ENCODE measurements at places on chromosomes 3 and 15.
A peak's percentile ranks its signal among the peaks of the same experiment; 100 is the strongest.

DNA sequence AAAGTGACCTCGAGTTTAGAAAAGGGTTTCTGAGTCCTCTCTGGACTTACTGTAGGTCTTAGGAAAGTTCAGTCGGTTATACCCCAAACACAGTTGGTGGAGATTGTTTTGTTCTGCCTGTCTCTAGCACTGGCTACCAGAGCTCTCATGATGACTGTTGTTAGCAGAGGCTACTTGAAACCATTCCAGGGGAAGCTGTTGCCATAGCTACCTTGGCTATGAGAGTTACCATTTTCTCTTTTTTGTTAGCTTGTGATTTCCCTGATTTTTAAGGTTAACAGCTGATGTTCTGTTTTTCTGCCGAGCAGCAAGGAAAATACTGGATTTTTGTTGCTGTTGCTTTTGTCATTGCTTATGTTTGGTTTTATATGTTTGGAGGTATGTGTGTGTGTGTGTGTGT lies 26.7 kb downstream of the ABHD2 start:
- peak; percentile 40 for DNase-seq

- no peak for DNase-seq
Measured at GRCh38 chr15:31256378-31257265, 70.0 kb upstream of the KLF13 start.

DNA sequence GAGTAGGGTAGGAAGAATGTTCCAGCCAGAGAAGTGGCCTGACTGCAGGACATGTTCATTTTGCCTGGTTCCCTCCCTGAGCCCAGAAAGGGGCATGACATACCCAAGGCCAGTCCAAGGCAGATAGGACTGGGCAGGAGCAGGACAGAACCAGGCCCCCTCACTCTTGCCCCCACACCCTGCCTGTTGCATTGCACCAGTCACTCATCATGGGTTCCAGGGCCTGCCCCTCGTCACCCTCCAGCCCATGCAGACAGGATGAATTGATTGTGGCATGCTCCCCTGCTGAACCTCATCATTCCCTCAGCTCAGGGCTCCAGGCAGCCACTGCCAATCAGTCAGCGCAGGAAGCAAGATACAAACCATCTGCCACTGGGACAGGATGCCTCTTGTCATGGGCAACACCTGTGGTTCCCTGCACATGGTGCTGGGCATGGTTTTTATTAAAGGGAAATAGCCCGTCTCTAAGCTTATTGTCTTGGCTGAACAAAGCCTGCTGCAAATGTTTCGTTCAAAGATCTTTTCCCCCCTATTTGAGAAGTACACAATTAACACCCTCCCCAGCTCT lies 48.9 kb downstream of the RASGRF1 start:
- no peak for DNase-seq

- DNase-seq = no peak
Measured at GRCh38 chr15:38216763-38217162, 35.9 kb upstream of the SPRED1 start.

DNA sequence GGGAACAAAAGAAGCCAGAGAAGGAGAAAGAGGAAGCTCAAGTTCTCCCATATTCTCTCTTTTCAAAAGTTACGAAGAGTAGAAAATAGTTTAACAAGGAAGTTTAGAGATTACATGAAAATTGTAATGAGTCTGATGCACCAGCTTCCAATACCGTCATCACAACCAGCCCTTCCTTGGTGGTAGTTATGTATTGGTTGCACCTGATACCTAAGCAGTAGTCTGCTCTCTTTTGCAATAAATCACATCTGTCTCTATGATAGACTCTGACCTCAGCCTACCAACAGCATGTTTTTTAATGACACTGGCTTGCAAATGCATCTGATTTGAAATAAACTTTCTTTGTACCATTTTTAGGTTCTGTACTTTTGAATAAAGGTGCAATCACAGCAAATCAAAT lies 575.8 kb downstream of the FHIT start:
- no peak for DNase-seq

GRCh38 chr3:193757457-193757856 lies 164.4 kb downstream of the OPA1 start:
- DNase-seq = no peak

- no peak for DNase-seq
Measured at GRCh38 chr3:15099364-15100098, 583 bp upstream of the RBSN start.

- no peak for DNase-seq
Measured at GRCh38 chr3:4660936-4661335, 167.8 kb downstream of the ITPR1 start.

DNA sequence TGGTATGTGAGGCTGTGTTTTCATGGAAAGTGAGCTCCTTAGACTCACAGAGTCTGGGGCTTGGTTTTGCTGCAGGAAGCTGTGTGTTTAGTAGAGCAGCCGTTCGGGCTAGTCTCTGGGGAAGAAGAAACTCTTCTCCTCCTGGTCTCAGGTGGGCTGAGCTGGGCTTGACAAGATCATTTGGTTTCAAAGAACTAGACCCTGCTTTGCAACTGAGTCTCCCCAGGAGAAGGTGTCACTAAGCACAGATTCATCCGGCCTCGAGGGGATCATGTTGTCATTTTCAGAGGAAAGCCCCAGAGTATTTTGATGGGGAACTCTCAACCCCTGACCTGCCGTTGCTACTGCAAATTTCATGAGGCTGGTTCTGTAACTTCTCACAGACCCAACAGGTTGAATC lies 188.5 kb downstream of the FAM43A start:
- DNase-seq = no peak

DNA sequence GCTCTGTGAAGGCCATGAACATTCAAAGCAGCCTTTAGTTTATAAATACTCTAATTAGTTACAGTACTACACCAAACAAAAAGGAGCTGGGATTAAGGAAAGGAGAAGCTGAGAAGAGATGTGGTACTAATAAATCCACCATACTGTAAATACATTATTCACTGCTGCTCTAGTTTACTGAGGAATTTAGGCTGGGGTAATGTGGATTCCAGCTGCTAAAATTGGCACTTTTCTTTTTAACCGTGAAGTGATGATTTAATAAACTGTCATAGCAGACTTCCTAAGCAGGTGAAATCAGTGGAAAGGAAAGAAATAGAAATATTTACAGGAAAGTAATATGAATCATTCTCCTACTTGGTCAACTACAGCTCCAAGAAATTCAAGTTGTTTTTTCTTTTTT lies 88.7 kb downstream of the TFG start:
- peak; percentile 49 for DNase-seq

- no peak for DNase-seq
Measured at GRCh38 chr3:6605227-6605626, 255.7 kb upstream of the GRM7 start.

GRCh38 chr15:52309154-52309548 lies 13.5 kb upstream of the MYO5C start:
- DNase-seq = no peak

DNA sequence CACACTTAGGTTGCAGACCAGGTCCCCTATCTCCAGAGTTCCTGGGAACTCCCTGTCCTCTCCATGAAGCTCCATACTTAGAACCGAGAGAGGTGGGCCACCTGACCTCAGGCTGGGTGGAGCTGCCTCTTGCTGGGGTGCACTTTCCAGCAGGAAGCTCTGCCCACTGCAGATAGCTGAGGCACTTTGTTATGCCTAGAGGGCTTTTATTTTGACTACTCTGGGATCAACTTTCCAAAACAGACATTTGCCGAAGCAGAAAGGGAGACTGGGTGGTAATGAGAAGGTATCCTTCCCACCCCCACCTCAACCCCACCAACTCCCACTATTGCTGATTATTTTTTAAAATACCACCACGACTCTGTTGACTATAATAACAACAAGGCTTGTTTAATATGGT lies 54.7 kb downstream of the CLDN11 start:
- no peak for DNase-seq

GRCh38 chr15:72859017-72859756 lies 75.6 kb upstream of the ADPGK start:
- no peak for DNase-seq

- peak; percentile 52 for DNase-seq
Measured at GRCh38 chr15:65033659-65034269, 4.3 kb upstream of the MTFMT start.

- peak; percentile 29 for DNase-seq
Measured at GRCh38 chr3:87132801-87133200, 94.3 kb upstream of the CHMP2B start.

DNA sequence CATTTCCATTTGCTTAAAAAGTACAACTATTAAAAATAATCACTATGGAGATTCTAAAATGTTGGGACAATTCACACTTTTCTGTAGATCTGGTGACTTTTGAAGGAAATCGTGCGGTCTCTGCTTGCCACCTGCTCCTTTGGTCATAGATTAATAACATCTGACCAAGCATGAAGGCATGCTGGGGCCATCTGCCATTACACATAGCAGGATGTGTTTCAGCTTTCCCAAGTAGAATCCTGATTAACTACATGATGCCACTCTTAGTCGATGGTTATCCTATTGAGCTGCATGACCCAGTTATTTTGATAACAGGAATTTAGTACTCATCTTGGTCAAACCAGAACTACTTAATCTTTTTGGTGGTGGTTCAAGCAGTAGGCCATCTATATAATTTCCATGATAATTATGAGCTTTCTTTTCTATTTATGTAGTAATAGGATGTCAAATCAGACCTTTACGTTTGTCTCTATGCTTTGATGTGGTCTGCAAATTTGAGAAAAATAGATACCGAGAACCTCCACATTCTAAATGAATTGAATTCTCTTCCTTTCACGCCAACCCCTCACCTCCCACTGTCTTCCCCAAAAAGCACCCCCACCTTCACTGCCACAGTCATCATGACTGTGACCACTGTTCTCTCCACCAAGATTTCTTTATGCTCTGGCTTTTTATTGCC lies 158.1 kb downstream of the DIPK2A start:
- DNase-seq = no peak

GRCh38 chr3:84073664-84074063 lies 885.1 kb upstream of the CADM2 start:
- no peak for DNase-seq

DNA sequence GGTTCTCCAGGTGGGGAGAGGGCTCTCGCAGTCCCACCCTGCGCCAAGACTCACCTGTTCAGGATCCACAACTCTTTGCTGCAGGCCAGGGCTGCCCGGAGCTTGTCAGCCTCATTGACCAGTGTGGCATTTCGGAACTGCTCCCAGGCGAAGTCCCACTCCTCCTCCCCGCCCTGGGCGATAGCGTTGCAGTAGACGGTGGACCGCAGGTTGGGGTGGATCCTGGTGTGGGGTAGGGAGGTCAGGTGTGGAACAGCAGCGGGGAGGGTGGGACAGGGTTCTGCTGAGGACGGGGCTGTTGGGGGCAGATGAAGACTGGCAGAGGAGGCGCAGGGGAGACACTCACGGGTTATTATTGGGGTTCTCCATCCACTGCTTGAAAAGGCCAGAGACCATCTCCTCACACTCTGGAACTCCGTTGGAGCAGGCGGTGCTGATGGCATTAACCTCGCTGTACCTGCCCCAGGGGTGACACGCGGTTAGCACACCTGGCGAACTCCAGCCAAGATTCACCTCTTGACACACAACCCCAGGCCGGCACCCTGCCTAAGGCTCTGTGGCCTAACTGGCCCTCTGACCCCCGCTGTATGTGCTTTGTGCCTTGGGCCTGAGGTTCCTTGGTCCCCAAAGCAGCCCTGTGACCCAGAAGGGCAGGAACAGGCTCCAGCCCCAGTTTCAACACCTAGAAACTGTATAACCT lies 16.1 kb downstream of the MESP2 start:
- DNase-seq = no peak

DNA sequence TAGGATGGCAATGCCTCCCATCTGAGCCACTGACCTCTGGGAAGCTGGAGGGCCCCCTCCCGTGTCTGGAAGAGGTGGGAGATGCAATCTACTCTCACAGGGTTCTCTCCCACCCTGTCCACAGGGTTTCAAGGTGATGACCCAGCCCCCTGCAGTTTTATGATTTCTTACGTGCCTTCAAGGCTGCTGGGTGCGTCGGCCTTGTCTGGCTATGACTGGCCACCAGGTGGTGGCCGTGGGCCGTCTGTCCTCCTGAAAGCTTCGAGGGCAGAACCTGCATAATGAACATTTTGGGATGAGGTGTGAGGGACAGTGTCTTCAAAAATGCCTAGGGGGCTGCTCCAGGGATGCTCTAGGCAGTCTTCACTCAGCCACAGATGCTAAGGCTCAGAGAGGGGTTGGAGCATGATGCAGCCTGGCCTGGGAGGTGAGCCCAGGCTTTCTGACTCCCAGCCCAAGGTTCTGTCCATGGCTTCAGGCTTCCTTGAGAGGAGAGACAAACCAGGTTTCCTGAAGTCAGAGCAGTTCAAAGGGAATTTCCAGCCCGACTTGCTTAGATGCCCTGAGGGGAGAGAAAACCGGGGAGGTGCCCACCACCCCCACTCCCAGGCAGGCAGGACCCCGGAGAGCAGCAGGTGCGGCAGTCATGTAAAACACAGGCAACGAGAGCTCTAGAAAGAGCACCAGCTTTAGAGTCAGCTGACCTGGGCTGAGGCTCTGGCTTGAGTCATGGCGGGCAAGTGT lies 18.7 kb downstream of the ISG20 start:
- DNase-seq = peak; percentile 57

DNA sequence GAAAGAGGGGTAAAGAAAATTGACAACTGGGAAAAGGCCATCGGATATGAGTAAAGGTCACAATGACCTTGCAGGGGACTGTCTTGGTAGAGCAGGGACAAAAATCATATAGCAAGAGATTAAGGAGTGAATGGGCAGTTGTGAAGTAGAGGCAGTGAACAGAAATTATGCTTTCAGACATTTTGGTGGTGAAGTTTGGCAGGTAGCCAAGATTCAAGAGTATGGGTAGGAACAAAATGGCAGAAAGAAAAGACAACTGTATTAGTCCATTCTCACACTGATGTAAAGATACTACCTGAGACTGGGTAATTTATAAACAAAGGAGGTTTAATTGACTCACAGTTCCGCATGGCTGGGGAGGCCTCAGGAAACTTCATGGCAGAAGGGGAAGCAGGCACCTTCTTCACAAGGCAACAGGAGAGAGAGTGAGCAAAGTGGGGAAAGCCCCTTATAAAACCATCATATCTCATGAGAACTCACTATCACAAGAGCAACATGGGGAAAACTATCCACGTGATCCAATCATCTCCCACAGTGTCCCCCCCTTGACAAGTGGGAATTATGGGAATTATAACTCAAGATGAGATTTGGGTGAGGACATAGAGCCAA lies 84.0 kb downstream of the CGNL1 start:
- DNase-seq = no peak

DNA sequence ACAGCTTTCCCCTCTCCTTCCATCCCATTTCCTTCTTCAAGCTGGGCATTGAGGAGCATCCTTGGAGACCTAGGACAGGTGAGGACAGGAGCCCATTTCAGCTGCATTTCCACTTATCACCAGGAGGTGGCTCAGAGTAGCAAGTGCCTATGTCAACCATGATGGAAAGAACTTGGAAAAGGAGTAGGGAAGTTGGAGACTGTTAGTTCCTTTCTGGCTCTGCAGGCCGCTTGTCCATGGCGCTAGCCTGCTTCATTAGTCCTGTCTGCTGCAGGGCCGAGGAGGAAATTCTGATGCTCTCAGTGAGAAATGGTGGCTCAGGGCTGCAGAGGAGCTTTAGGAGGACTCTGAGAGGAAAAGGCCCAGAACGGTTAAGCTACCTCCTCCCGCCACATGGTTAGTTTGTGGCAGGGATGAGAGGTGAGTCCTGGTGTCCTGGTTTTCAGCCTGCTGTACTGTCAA lies 7.0 kb upstream of the CD276 start:
- DNase-seq = peak; percentile 65

- peak; percentile 41 for DNase-seq
Measured at GRCh38 chr3:39101022-39101689, 6.3 kb downstream of the GORASP1 start.
